Testis (tissue), 5 donors: ENCODE measurements at places on chromosomes 12 and 14.
A peak's percentile ranks its signal among the peaks of the same experiment; 100 is the strongest.

DNA sequence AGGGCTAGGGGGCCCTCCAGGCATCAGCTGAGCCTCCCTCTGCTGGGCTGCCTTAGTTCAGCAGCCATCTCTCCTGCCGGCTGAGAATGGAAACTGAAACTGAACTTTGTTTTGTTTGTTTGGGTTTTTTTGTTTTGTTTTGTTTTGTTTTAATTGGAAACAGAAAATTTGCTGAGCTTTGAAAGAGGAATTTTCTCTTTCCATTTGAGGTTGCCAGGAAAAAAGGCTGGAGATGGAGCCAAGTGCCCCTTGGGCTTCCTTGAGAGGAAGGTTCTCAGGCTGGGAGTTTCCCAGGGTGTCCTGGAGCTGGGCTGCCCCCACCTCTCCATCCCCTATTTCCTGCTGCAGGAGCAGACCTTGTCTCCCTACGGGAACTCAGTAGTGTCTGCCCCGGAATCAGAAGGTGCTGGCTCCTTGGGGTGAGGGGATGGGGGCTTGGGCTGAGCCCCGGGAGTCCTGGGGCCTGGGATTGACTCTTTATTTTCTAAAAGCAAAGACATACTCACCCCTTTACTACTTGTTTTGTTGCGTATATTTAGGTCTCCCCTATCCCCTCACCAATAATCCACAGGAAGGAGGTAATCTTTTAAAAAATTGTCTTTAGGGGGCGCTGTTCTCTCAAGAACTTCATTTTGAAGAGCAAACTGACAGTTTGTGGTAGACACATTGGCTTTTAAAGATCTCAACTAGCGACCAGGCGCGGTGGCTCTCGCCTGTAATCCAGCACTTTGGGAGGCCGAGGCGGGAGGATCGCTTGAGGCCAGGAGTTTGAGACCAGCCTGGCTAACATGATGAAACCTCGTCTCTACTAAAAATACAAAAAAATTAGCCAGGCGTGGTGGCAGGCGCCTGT, 21.3 kb upstream of the OASL start:
- peaks cover 7% of the 10 kb centered on the region for H3K4me1 ChIP-seq
- H3K27me3 ChIP-seq = no peaks in the 10 kb centered on the region
- no peak overlapping the region for H3K4me3 ChIP-seq
- H3K27ac ChIP-seq = peak overlapping the region; percentile 43

GRCh38 chr12:26496170-26496569, 300.8 kb downstream of the SSPN start:
- H3K27ac ChIP-seq = no peak overlapping the region
- DNase-seq = no peak
- no peak overlapping the region for H3K4me3 ChIP-seq
- no peaks in the 10 kb centered on the region for H3K27me3 ChIP-seq
- H3K4me1 ChIP-seq = no peaks in the 10 kb centered on the region
- no peaks in the 10 kb centered on the region for H3K36me3 ChIP-seq

DNA sequence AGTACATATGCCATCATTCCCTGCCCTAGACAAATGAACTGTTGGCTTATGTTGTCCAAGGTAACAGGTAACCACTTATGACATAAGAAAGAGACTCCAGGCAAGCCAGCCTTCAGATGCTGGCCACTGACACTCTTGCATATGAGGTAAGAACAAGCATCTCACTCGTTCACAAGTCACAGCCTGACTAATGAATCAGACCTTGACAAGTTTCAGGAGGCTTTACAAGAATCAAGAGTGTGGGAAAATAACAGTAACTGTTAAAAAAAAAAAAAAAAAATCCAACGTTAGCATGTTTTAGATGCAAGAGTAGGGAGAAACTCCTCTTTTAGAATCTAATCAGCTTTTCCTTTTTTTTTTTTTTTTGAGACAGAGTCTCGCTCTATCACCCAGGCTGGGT, 40.7 kb downstream of the ZFYVE1 start:
- H3K36me3 ChIP-seq = no peaks in the 10 kb centered on the region
- H3K4me1 ChIP-seq = no peaks in the 10 kb centered on the region
- no peak for DNase-seq
- no peak overlapping the region for H3K4me3 ChIP-seq
- H3K27ac ChIP-seq = no peak overlapping the region

DNA sequence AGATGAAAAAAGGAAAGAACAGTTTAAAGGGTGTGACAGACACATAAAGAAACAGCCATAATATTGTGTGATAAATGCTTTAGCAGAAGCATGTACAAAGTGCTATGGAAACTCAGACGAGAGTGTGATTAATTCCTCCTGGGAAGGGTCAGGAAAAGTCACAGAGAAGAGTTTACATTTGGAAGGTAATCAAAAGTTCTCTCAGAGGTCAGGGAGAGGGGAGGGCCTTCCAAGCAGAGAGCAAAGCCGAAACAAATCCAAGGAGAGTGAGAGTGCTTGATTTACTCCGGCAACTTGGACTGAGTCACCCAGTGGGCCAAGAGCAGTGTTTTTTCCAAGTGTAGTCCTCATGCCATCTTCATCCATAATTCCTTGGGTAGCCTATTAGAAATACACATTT, 108.3 kb downstream of the IGF1 start:
- no peaks in the 10 kb centered on the region for H3K27me3 ChIP-seq
- no peak overlapping the region for H3K27ac ChIP-seq
- no peak for DNase-seq

GRCh38 chr12:31331242-31331641, 5.3 kb upstream of the SINHCAF start:
- no peaks in the 10 kb centered on the region for H3K36me3 ChIP-seq
- H3K4me3 ChIP-seq = no peak overlapping the region
- no peaks in the 10 kb centered on the region for H3K27me3 ChIP-seq
- H3K27ac ChIP-seq = no peak overlapping the region

GRCh38 chr12:66555113-66555512, 123.8 kb downstream of the GRIP1 start:
- no peak overlapping the region for H3K27ac ChIP-seq
- no peaks in the 10 kb centered on the region for H3K4me1 ChIP-seq
- no peaks in the 10 kb centered on the region for H3K27me3 ChIP-seq
- no peaks in the 10 kb centered on the region for H3K36me3 ChIP-seq
- H3K4me3 ChIP-seq = no peak overlapping the region
- DNase-seq = no peak

DNA sequence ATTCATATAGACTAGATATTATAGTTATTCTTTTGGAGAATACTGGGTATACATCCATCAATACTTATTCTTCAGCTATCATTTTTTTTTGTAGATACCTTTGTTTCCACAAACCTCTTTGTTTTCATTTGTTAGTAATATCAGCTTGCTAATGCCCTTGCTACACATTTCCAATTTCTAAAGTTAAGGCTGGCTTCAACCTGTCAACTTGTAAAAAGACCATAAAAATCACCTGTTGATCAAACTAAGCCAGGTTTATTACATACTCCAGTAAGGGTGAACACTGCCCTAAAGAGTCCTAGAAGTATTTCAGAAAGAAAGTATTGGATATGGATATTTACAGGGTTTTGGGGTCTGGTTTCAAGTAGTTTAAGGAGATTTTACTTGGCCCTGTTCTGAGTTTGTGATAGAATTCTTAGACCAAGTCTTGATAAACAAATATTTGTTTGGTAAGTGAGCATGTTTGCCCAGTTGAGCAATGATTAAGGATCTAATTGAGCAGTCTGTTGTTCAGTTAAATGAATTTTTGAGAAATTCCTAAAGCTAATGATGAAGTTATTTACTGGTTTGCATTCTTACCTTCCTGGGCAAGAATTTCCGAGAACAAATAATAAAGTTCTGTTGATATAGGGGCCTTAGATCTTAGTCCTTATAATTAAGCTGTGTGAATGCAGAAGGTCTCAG, 52.8 kb upstream of the LRTM2 start:
- no peaks in the 10 kb centered on the region for H3K4me1 ChIP-seq
- no peak overlapping the region for H3K27ac ChIP-seq
- H3K27me3 ChIP-seq = no peaks in the 10 kb centered on the region
- DNase-seq = no peak

GRCh38 chr12:65997056-65997455, 133.5 kb downstream of the LLPH start:
- no peak for DNase-seq
- H3K36me3 ChIP-seq = no peaks in the 10 kb centered on the region
- no peak overlapping the region for H3K4me3 ChIP-seq
- H3K27ac ChIP-seq = no peak overlapping the region
- no peaks in the 10 kb centered on the region for H3K27me3 ChIP-seq

GRCh38 chr12:59115995-59116394, 195.7 kb upstream of the LRIG3 start:
- no peak overlapping the region for H3K27ac ChIP-seq
- H3K36me3 ChIP-seq = no peaks in the 10 kb centered on the region

GRCh38 chr12:41013881-41014642, 174.1 kb upstream of the PDZRN4 start:
- H3K27ac ChIP-seq = no peak overlapping the region
- no peak overlapping the region for H3K4me3 ChIP-seq
- no peaks in the 10 kb centered on the region for H3K36me3 ChIP-seq
- no peaks in the 10 kb centered on the region for H3K4me1 ChIP-seq
- no peak for DNase-seq

DNA sequence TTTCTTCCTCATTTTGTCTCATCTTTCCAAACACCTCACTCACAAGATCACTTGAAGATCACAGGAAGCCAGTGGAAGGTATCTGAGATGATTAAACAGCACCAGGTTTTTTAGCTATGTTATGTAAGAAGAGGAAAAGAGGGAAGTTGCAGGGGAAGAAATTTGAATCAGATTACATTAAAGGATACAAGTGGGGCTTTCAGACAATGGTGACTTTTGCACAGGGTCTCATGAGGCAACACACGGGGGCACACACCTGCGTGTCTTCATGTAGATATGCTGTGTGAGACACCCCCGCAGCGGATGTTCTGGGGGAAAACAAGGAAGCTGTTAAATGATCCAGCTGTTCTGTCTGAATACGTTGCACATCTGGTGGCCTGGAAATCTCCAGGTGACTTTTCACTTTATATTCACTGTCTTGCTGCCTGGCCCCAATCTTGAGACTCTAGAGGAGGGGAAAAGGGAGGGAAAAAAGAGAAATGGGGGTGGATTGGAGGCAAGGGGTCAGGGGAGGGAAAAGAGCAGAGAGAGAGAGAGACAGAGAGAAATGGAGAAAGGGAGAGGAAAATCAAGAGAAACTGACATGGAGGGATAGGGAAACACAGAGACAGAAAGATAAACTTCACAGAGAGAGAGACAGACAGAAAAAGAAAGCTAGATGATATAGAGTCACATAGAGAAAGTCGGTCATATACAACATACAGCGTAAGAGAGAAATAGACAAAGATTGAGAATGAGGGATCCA, 36.3 kb upstream of the PPP1CC start:
- no peaks in the 10 kb centered on the region for H3K36me3 ChIP-seq
- no peaks in the 10 kb centered on the region for H3K27me3 ChIP-seq
- no peak overlapping the region for H3K27ac ChIP-seq
- H3K4me1 ChIP-seq = no peaks in the 10 kb centered on the region
- H3K4me3 ChIP-seq = no peak overlapping the region

DNA sequence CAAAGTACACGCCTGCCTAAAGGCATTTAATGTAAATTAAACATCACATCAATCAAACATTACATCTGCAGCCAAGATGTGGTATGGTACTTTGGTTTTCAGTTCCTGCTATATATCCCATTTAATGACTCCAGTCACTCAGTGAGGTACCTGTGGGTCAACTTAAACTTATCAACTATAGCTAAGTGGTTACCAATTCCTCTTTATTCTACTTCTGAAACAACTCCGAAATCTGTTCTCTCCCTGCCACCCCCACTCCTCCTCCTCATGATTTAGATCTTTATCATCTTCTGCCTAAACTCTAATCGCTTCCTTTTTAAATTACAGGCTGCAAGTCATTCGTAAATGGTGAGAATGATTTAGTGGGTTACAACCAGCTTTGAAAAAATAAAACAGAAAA, 57.9 kb downstream of the BCL2L14 start:
- H3K27me3 ChIP-seq = no peaks in the 10 kb centered on the region
- no peak overlapping the region for H3K27ac ChIP-seq
- H3K4me3 ChIP-seq = no peak overlapping the region
- H3K4me1 ChIP-seq = no peaks in the 10 kb centered on the region

GRCh38 chr14:20723488-20723887, 22.2 kb upstream of the EDDM3A start:
- H3K27ac ChIP-seq = no peak overlapping the region
- H3K36me3 ChIP-seq = no peaks in the 10 kb centered on the region
- no peak for DNase-seq
- no peaks in the 10 kb centered on the region for H3K4me1 ChIP-seq

DNA sequence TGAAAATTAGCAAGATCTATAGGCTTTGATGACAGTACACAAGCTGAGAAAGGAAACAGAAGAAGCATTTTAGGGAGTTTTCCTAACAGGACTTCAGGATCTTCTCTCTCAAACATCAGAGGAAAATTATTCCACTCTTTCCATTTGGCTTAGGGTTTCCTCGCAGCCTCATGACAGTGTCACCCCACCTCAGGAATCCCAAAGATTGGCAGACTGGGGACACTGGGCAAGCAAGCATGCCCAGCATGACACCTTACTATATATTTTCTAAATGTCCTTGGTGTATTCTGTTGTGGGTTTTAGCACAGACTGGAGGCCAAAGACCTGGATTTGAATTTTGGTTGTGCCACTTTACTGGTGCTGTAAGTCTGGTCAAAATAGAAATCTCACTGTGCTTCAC, 482.4 kb upstream of the SOX5 start:
- no peak overlapping the region for H3K4me3 ChIP-seq
- H3K4me1 ChIP-seq = no peaks in the 10 kb centered on the region
- H3K36me3 ChIP-seq = no peaks in the 10 kb centered on the region

- no peak overlapping the region for H3K4me3 ChIP-seq
- no peak overlapping the region for H3K27ac ChIP-seq
- H3K27me3 ChIP-seq = no peaks in the 10 kb centered on the region
- no peaks in the 10 kb centered on the region for H3K36me3 ChIP-seq
Measured at GRCh38 chr14:102035914-102036313, 50.9 kb downstream of the HSP90AA1 start.

DNA sequence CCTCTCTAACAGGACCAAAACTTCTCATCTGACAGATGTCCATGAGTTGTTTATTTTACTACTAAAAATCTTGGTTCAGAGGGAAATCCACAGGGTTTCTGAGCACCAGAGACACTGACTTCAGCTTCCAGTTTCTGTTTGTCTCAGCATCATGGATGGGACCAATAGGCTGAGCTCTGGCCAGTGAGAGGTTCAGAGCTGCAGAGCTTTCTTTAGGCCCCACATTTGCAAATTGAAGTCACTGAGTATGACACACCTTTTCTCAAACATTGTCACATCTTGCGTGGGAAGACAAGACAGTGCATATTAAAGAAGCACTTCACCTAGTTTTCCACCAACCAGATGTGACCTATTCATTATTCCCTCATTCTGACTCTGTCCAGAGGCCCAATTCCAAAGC, 45.2 kb downstream of the RDH12 start:
- no peak overlapping the region for H3K4me3 ChIP-seq
- H3K36me3 ChIP-seq = no peaks in the 10 kb centered on the region
- H3K4me1 ChIP-seq = no peaks in the 10 kb centered on the region
- DNase-seq = no peak
- H3K27me3 ChIP-seq = no peaks in the 10 kb centered on the region
